CD8-positive, alpha-beta T cell (primary cell): ENCODE measurements at places on chromosomes 13 and 19. TPM values are rescaled to one million over a fixed set of nuclear protein-coding genes. Genes with fewer than 3 reads are reported as not detected.
A peak's percentile ranks its signal among the peaks of the same experiment; 100 is the strongest.

The IZUMO2 gene
- total RNA-seq = not detected

The CACNA1A gene
- total RNA-seq = 0.08 TPM

The PRX gene
- total RNA-seq = 1.4 TPM

The RPS19 gene
- total RNA-seq = 3,663 TPM

The SIGLEC9 gene
- total RNA-seq = 0.54 TPM

The ZNF90 gene
- total RNA-seq = 1.9 TPM

The POP4 gene
- total RNA-seq = 47.5 TPM

The FAM98C gene
- total RNA-seq = 28.2 TPM

The PSG6 gene
- not detected for total RNA-seq

The CLC gene
- total RNA-seq = not detected

The GPR12 gene
- not detected for total RNA-seq

The DCT gene
- total RNA-seq = 0.28 TPM

The RAB20 gene
- total RNA-seq = 1.2 TPM

The CCDC169 gene
- total RNA-seq = not detected

The LIM2 gene
- not detected for total RNA-seq

The CD320 gene
- total RNA-seq = 15.7 TPM

The MRPL4 gene
- 46.0 TPM for total RNA-seq

The ELAVL1 gene
- 23.5 TPM for total RNA-seq

GRCh38 chr19:6730153-6730804, 7.1 kb downstream of the GPR108 start:
- DNase-seq = no peak

- DNase-seq = peak; percentile 85
Measured at GRCh38 chr19:16771618-16772017, 52.0 kb downstream of the NWD1 start.

GRCh38 chr19:56934438-56935090, 94.0 kb upstream of the PEG3 start:
- DNase-seq = no peak

DNA sequence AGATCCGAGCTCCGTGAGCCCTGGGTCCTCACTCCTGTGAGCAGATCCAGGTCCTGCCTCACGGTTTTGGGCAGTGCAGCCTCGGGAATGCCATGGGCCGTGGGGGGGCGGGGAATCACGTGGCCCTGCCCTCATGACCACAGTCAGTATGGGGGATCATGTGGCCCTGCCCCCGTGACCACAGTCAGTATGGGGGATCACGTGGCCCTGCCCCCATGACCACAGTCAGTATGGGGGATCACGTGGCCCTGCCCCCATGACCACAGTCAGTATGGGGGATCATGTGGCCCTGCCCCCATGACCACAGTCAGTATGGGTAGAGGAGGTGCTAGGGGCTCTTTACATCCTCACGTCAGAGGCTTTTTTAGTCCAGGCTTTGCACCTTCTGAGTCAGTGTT, 64.3 kb upstream of the F7 start:
- DNase-seq = no peak

DNA sequence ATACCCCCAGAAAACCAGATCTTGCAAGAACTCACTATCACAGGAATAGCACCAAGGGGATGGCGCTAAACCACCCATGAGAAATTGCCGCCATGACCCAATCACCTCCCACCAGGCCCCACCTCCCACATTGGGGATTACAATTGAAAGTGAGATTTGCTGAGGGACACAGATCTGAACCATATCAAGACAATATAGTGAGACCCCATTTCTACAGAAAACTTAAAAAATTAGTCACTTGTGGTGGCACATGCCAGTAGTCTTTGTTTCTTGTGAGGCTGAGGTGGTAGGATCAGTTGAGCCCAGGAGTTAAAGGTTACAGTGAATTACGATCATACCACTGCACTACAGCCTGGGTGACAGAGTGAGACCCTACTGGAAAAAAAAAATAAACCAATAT, 9.7 kb downstream of the DNAJC15 start:
- no peak for DNase-seq

GRCh38 chr13:85825454-85825853, 26.2 kb upstream of the SLITRK6 start:
- no peak for DNase-seq

DNA sequence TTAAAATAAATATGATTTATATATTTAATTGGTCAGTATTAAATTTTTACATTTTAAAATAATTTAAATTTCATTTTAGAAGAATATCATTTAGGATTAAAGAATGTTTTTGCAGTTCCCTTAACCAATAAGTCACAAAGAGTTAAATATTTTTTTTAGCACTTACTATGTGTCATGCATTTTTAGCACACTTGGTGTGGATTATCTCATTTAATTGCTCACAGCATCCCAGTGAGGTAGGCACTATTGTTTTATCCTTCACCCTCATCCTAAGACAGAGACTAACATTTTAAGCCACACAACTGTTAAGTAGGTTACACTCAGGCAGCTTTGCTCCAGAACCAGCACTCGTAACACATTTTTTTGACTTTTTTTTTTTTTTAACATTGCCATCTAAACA, 78.2 kb downstream of the URI1 start:
- no peak for DNase-seq

DNA sequence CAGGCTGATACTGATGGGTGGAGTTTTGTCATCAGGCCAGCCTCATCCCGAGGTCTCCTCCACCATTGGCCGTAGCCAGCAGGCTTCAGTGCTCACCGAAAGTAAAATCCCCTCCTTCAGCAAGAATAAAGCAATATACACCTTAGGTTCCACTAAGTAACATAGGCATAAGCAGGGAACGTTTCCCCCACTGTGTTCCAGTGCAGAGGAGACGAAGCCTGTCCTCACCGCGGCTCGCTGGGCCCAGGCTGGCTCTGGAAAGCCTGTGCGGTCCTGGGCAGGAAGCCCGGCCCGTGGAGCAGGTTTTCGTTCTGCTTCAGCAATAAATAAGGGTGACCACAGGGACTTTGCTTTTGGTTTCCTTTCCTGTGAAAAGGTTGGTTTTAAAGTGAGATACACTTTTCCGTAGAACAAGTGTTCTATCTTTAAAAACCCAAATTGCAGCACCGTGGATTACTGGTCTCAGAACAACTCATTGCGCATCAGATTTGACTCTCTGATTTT, 16.3 kb upstream of the TEX29 start:
- DNase-seq = no peak

DNA sequence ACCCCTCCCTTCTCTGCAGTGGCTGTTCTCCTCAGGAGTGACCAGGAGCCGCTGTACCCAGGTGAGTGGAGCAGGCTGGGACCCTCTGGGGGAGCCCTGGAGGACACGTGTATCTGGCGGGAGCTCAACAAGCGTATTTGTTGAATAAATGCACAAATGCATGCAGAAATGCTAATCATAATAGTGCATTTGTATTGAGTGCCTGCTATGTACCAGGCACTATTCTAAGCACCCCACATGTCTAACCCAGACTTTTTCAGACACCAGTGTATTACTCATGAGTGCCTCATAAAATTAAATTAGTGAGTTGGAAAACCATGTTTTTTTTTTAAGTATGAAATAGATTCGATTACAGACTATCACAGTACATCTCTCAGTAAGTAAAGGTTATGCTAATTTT, 7.9 kb downstream of the HPN start:
- no peak for DNase-seq

GRCh38 chr19:35213663-35214632, 14.6 kb downstream of the FAM187B start:
- peak; percentile 80 for DNase-seq

DNA sequence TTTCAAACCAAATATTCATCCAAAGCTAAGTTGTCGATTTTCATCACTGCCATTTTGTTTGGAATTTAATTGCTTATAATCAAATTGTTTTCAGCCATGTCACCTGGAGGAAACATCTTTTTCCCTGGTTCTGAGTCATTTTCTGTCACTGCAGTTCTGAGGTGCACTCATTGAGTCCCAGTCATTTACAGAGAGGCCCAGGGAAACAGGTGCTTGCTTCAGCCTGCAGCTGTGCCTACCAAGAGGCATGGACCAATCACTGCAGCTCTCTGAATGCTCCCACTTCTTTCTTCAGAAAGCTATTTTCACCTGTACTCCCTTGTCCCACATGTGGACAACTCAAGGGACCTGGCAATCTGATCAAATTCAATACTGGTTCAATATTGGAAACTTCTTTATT, 308.1 kb downstream of the COG6 start:
- DNase-seq = no peak

DNA sequence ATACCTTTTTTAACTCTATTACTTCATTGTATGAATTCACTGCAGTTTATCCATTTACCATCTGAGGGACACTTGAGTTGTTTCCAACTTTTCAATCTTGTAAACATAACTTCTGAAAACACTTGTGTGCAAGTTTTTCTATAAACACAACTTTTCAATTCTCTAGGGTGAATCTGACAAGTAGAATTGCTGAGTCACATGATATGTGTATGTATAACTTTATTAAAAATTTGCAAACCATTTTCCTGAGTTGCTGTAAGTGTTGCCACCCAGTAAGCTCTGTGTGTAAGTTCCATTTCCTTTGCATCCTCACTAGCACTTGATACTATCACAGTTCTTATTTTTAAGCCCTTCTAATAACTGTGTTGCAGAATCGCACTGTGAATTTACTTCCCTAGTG, 1415.6 kb upstream of the ATXN8OS start:
- DNase-seq = no peak

- DNase-seq = no peak
Measured at GRCh38 chr13:114055766-114056165, 76.7 kb downstream of the RASA3 start.

DNA sequence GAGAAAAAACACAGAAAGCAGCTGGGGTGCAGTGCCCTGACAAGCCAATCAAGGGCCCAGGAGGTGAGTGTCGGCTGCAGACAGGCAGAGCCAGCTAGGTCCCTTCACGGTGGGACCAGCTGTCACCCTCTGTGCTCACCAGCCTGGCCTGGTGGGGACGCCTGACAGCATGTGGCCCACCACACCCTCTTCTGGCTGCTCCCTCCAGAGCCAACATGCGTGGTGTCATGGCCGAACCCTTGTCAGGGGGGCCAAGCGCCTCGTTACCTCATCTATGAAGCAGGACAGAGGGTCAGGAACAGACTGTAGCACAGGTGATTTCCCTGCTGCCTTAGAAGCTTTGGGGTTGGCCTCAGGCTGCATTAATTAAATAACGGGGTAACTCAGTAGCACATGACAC, 40.0 kb upstream of the ISYNA1 start:
- no peak for DNase-seq

DNA sequence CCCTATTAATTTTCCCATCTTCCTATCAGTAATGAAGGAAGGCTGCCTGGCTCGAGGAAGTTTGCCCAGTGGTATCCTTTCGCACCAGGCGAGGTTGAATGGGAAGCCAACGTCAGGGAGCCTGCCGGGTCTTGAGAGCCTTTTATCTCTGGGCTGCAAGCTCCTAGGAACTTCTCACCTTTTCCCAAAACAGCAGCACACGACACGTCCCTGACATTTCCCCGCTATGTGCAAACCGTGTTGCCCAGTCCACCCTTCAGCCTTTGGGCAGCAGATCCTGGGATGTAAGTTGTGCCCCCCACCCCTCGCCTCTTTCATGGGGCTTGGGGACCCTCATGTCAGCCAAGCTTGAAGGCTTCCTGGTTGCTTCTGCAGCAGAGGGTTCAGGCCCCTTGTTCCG, 179.1 kb downstream of the ZNF536 start:
- no peak for DNase-seq

- DNase-seq = no peak
Measured at GRCh38 chr19:54186351-54186750, 3.0 kb downstream of the MBOAT7 start.

GRCh38 chr13:110261166-110262081, 45.5 kb downstream of the COL4A1 start:
- DNase-seq = no peak

- DNase-seq = peak; percentile 54
Measured at GRCh38 chr19:55005684-55006488, 32.2 kb downstream of the GP6 start.

DNA sequence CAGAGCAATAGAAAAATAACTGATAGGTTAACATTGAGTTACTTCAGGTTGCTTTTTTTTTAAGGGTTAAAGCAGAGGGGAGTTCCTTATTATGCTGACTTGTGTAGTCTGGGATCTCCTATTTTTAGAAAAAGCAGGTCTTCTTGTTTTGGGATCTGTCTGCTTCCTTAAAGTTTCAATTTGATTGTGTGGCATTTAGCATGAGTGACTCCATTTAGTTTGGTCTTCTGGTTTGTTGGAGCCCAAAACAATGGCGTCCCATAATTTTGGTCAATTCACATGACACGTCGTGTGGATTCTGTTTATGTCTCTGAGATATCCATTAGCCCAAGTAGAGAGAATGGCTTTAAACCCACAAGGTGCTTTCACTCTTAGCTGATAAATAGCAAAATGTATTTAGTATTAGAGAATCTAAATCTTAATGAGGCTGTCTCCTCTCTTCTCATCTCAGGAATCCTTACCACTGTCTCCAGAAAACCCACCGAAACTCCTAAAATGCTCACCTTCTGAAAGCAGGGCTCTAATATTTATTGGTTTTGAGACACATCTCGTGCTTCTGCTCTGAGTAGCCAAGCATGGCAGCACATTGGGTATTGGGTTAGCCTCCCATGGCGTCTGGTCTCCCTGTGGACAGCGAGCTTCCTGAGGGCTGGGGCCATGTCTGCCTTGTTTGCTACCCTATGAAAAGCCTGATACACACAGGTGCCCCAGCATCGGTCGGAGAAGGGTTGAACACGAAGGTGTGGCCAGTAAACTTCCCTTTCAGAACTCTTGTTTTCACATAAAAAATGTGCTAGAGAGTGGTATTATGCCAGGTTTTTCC, 67.2 kb upstream of the GPR183 start:
- no peak for DNase-seq

GRCh38 chr19:3275583-3276340, 51.3 kb downstream of the CELF5 start:
- peak; percentile 96 for DNase-seq

DNA sequence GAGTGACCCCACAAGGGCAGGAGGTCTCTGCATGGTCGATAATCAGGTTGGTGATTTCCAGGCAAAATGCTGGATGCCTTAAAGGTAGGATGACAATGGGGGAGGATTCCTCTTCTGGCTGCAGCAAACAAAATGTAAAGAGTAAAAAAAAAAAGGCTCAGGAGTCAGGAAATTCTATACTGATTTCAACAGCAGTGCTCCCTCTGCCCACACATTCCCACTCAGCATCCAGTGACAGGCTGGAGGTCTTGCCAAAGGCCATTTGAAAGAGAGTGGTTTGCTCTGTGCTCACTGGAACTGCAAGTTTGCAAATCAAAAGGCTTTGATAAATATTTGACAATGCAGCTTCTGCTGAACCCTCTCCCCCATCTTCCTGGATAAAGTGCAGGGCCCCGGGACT, 135.4 kb downstream of the TNFRSF19 start:
- no peak for DNase-seq

GRCh38 chr19:372306-372890, 27.8 kb upstream of the MIER2 start:
- no peak for DNase-seq

GRCh38 chr13:83878691-83879430, 3.4 kb downstream of the SLITRK1 start:
- no peak for DNase-seq
